ENCODE measurements at places on chromosomes 3 and 15.

DNA sequence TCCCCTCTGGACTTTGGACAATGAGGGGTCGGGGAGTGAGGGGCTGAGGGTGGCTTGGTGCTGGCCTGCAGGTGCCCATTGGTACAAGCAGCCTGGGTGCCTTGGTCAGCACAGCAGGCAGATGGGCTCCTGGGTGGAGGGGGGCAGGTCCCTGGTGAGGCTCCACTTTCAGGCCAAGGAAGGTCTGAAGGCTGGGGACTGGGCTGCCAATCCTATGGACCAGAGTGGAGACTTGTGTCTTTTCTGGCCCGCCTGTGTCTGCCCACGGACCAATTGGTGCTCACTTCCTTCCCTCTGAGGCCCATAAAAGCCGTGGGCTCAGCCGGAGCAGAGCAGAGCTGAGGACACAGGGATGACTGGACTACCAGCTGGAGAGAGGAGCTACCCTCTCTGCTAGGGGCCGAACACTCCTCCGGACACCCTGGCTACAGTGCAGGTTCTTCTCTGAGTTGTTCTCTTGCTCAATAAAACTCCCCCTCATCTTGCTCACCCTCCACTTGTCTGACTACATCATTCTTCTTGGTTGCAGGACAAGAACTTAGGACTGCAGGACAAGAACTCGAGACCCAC lies 31.9 kb upstream of the IREB2 start:
- no peak for DNase-seq

GRCh38 chr15:88834211-88834812 lies 31.1 kb downstream of the ACAN start:
- no peak for DNase-seq

DNA sequence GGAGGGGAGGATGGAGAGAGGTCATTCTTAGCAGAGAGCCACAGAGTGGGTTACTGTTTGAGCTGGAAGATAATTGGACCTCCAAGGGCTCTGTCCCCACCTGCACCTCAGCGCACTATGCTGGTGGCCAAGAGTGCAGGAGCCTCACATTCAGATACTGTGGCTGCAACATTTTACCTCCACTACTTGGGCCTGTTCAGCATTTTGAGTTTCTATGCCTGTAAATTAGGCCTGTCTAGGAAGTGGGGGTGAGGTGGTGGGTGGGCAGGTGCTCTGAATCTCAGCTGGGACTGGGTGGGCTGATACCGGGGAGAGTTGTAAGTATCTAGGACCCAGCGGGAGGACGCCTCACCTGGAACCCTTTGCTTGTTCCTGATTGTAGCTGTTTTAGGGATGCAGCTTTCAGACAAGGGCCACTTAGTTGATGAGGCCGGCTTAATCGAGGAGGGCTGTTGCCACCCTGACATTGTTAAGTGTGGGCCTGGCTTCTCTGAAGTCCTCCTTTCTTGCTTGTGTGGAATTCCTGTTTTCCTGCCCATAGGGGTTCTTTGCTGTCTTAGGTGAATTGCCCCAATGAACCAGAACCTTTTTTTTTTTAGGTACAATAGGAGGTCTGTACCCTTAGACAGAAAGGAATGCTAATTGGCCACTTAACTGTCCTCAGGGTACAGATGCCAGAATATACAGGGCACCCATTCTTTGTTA lies 83.8 kb downstream of the SMAD3 start:
- no peak for DNase-seq

DNA sequence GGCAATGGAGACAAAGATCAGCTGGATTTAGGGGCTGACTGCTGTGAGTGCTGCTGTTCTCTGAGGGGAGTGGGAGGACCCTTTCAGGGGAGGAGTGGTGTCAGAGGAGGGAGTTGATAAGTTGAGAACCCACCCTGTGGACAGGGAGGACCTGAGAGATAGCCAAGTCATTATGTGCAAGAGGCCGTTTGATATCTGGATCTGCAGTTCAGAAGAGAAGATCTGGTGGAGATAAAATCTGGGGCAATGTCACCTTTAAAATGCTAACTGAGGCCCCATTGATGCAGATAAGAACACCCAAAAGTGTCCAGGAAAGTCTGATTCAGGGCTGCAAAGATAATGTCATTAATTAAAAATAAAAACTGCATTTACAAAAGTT lies 256.1 kb upstream of the HES1 start:
- DNase-seq: no peak

DNA sequence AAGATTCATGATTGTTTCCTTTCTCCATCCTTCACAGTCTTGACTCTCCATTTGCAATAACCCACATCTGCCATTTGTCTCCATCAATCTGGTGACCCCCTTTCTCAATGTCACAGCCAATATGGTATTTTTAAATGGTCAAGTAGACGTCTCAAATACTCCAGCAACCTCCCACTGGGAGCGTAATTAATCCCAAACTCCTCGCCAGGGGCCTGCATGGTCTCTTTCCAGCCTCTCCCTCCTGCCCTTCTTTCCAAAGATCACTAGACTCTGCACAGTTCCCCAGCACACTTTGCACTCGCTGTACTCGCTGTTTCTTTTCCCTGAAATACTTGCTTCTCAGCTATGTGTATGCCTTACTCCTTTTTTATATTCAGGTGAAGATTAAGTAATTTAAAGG lies 115.3 kb downstream of the PLCH1 start:
- no peak for DNase-seq

- DNase-seq: no peak
These were observed 99.3 kb upstream of the PRR20G start for GRCh38 chr3:127387119-127387518.

DNA sequence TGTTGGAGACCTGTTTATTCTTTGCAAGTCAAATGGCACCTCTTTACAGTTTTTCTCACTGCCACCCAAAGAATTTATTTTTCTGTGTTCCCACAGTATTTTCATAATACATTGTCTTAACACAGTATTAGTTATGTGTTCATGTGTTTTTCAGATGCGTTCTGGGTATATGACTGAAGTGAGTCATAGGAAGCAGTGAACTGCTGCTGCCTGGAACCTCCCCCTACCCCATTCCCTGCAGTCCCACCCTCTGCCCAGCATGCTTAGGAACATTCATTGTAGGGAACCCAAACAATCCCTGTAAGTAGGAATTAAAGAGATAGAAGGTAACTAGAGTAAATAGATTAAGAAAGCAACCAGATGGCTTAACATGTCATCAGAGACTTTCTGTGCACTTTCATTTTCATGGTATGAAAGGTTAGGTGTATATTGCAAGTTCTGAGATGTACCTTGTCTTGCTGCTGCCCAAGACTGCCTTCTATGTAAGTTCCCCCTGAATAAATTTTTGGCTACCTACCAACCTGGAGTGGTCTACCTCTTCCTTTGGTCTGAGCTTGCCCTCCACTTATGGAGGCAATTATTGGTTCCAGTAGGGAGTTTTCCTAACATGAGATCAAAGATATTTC lies 21.9 kb upstream of the SQOR start:
- no peak for DNase-seq

GRCh38 chr3:193943200-193943599 lies 192.7 kb upstream of the HES1 start:
- no peak for DNase-seq

DNA sequence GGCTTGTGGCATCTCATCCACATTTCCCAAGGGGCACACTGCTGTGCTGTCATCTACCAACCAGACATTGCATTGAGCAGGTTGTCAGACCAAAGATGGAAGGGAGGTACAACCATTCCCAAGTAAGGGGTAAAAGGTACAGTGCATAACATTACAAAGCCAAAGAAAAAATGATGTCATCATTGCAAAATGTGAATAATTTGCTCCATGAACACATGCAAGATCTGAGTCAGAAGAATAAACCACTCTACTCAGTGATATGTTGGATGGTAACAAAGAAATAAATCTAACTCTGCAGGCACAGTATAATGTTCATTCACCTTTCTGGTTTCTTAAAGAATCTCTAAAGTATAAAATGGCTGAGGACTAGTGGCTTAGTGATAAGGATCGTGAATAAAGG lies 202.7 kb downstream of the MAGI1 start:
- no peak for DNase-seq

DNA sequence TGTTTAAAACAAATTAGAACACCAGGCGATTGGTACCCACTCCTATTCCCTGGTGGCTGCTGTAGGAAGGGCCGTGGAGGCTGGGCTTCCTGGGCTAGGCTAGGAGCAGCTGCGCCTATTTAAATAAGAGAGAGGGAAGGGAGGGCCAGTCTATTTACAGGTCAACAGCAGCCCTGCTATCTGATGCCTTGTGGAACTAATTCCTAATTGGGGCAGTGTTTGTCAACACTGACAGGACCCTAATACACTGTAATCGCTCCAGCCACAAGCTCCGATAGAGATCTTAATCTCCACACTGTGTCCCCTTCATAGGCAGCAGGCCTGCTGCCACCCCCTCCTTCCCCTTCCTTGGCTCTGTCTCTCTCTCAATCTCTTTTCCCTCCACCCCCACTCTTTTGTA lies 116.9 kb upstream of the SOX14 start:
- no peak for DNase-seq

DNA sequence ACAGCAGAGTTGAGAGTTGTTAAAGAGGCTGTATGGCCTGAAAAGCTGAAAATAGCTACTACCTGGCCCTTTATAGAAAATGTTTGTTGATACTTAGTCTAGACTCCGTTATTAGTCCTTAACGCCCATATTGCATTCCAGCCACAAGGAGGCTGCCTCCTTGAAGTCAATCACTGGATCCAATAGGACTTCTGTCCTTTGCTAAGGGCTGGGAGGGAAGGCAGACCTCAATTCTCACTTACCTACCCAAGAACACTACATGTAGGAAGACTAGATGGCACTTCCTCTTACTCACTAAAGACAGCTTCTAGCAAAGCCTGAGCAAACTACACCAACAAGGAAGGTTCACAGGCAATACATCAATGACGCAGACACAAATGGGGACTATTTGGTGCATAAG lies 139.5 kb upstream of the HACD2 start:
- DNase-seq: no peak

- no peak for DNase-seq
These were observed 576.1 kb downstream of the PDCD6IP start for GRCh38 chr3:34374521-34374920.

DNA sequence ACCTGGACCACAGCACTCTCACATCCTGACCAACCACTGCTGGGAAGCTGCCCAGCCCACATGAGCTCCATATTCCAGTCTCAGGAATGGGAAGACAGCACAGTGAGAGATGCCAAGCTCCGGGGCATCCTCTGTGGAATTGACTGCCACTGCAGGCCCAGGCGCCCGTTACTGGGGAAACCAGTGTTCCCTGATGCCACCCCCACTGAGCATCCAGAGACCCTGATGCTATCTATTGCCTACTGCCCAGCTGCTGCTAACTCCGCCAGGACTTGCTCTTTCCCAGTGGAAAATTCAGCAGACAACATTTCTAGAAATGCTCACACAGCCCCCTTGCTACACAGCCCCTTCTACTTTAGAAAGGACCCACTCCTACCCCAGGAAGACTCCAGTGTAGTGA lies 57.6 kb downstream of the CYP19A1 start:
- no peak for DNase-seq

DNA sequence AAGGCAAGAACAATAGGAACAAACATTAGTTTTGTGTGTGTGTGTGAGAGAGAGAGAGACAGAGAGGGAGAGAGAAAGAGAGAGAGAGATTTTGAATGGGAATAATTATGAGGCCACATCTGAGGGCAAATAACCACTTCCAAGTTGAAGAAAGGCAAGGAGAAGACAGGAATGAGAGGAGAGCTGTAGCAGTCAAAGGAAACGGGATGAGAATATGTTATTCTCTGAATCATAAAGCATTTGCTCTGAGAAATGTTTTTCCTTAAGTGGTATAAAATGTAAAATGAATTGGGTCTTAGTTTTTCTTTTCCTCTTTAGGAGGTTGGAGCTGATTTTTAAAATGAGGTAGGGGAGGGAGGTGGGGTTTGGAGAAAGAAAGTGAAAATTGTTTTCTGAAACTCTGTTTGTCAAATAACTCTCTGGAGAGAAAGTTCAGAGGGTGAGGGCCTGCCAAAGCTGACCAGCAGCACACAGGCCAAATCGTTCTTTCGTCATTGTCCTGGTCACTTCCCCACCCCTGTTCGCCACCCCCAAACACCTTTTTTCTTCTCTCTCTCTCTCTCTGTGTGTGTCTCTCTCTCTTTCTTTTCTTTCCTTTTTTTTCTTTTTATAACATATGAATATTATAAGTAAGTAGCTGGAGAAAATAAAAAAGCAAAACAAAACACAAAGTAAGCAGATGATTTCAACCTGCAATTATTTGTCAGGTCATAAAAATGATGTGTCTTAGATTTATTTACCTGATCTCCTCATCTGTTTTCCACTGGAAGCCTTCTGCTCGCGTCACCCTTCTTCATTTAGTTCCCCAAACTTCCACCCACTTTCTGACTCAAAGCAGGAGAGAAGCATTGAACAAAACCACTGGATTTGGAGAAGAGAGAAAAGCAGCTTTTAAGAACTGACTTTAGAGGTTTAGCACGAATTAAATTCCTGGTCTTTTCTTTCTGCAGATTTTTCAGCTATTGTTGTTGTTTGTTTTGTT lies 110.6 kb downstream of the LPP start:
- DNase-seq: no peak

DNA sequence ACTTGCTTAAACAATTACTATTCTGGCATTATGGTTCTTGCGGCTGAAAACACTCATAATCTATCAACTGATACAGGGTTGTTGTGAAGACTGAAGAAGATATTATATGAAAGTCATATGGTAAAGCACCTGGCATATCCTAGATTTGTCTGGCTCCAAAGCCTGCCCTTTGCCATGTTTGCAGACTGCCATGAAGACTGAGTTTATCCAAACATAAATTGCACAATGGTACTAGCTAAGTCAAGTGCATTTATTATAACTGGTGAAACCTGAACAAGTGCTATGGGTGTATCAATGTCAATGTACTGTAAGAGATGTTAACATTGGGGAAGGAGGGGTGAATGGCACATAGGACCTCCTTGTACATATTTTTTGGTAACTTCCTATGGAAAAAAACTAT lies 87.4 kb upstream of the MEX3B start:
- DNase-seq: no peak

DNA sequence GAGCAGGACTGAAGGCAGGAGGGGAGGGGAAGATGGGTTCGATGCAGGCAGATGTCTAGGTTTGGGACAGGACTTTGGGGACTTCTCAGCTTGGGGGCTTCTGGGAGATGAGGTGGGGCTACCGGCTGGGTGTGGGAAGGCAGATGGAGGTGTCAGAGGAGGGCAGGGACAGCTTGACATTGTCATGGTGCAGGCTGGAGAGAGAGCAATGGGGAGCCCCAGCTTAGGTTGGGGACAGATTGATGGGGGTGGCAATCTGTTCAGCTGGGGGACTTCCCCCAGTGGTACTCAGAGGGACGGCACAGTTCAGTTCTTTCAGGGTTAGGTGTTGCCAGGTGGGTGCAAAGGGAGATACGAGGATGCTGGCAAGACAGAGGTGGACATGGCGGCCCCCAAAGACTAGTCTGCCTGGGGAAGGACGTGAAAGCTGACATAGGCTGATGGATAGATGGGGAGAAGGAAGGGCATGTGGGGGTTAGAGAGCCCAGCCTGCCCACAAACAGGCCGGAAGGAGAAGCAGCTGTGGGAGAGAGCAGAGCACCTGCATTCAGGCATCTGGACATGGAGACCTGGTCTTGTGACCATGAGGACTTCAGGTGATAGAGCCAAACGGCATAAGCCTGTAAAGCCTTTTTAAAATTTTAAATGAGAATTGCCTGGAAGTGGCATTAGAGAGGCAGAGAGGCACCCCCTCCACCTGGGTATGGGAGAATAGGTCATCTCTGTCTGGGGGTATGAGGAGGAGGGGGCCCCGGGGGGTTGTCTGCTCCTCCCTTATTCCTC lies 21.1 kb downstream of the ACAA1 start:
- no peak for DNase-seq
